ENCODE measurements at places on chromosomes 5 and 9.

DNA sequence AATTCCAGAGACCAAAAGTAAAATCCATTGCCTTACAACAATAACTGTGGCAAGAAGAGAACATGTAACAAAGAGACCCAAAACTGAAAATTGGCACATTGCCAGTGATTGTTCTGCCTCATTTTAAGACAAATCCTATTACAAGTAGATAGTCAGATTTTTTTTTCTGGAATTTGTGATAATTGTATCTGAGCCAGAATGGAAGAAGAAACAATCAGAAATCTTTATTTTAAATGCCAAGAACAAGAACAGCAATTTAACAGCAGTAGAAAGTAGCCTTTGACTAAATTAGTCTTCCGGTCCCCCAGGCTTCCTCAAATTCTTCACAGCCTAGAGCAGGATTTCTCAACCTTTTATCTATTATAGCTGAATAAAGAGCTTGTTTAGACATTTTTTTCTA lies 106.7 kb upstream of the PTPN3 start:
- no peak for DNase-seq

- no peak for DNase-seq
Observed at GRCh38 chr5:145062280-145063062, 772.7 kb downstream of the PRELID2 start.

- DNase-seq: no peak
Observed at GRCh38 chr9:126611193-126611591, 2.5 kb upstream of the LMX1B start.

GRCh38 chr5:54159153-54159892 lies 151.1 kb downstream of the ARL15 start:
- no peak for DNase-seq

DNA sequence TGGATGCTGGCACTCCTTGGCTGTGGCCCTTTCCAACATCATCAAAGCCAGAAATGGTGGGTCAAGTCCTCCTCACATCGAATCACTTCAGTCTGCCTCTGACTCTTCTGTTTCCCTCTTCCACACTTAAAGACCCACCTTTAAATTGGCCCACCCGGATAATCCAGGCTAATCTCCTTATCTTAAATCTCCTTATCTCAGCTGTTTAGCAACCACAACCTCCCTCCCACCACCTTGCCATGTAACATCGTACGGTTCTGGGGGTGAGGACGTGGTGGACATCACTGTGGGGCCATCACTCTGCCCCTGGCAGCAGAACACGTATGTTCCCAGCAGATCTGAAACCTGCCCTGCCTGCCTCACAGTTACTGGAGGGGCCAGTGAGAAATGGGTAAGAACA lies 11.5 kb downstream of the IGFBPL1 start:
- DNase-seq: no peak

- DNase-seq: no peak
Observed at GRCh38 chr9:126217797-126218196, 108.8 kb upstream of the MVB12B start.

DNA sequence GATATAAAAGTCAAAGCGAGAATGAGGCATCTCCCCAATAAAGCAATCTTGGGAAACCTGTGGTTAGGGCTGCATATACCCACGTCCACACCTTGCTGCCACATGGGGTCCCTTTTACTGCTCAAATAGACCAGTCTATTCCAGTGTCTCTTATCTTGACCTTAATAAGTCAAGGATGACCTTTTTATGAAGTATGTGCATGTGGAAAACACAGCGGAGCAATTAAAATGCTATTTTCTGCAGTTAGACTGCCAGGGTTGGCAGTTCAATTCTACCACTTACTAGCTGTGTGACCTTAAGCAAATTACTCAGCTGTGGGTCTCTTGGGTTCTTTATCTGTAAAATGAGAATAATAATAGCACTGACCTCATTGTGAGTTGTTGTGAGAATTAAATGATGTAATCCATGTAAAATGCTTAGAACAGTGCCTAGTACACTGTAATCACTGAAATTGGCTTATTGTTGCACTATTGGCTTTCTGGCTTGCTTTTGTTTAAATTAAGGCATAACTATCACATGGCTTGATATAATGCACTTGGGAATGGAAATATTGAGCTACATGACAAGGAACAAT lies 67.8 kb upstream of the HSPB3 start:
- no peak for DNase-seq

- DNase-seq: no peak
Observed at GRCh38 chr5:123882965-123883345, 371.0 kb downstream of the CSNK1G3 start.

GRCh38 chr9:27336829-27337228 lies 39.9 kb upstream of the EQTN start:
- no peak for DNase-seq

DNA sequence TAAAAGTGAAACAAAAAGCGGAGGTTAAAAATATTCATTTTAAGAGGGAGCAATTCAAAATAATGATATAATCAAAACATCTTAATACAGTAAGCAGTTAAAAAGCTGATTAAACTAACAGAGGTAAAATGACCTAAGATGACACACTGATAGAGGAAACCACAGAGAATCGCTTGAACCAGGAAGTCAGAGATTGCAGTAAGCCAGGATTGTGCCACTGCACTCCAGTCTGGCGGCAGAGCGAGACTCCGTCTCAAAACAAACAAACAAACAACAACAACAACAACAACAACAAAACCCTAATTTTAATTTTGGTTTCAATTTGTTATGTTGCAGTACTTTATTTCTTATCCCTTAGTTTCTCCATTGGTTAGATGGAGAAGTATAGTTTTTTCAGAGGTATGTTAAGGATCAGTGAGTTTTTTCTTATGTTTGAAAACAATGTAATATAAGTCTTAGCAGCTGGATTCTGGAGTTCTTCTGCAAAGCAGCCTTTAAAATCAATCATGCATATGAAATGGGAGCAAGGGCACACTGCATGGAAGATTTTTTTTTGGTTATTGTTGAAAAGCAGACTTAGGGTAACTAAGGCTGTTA lies 58.5 kb downstream of the MLANA start:
- no peak for DNase-seq

- DNase-seq: no peak
Observed at GRCh38 chr9:135048758-135049444, 38.6 kb upstream of the OLFM1 start.

DNA sequence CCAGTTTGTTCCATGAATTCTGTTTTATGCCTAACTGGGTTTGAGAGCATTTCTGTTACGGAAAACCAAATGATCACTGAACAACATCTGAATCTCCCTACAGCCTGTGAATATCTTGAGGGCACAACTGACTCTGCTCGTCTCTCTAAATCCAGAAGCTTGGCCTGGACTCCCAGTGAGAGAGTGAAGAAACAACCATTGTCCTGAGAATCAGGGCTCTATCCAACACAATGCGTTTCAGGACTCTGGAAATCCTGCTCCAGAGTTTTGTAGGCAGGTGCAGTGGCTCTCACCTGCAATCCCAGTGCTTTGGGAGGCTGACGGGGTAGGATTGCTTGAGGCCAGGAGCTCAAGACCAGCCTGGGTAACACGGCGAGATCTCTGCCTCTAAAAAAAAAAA lies 7.8 kb upstream of the MVB12B start:
- DNase-seq: no peak

GRCh38 chr9:114382699-114383520 lies 4.9 kb downstream of the AKNA start:
- no peak for DNase-seq

- no peak for DNase-seq
Observed at GRCh38 chr9:105994970-105995369, 300.6 kb downstream of the TMEM38B start.

- no peak for DNase-seq
Observed at GRCh38 chr9:92713528-92713927, 43.6 kb upstream of the IPPK start.

DNA sequence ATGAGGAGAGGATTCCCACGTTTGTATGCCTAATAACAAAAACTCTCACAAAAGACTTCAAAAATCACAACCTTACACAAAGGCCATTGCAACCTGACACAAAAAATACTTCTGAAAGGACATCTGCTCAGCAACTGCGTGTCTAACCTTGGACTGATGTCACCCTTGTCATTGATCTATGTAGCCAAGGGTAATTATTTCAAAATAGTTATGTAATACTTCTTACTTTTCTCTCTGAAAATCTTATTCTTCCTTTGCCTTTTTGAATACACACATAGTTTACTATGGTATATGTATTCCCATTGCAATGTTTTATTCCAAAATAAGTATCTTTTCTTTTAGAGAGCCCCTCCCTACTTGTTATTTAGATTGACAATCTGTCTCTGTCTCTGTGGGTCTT lies 355.3 kb downstream of the MSX2 start:
- DNase-seq: no peak

DNA sequence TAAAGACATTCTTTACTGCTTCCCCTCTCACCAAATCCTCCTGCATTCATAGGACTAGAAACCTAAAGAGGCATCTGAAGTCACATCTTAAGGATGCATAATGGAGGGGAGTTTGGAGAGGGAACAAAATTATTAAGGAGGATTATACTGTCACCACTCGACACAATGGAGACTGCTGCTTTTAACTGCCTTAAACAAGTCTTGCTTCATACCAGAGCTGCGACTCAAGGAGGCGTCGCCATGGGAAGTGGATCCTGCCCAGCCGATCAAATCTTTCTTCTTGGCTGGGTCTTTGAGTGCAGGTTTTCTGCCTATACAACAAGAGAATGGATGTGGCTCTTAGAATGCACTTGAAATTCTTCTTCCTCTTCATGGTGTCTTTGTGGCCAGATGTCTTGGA lies 66.7 kb upstream of the FOXE1 start:
- DNase-seq: no peak

- DNase-seq: no peak
Observed at GRCh38 chr5:160312960-160313727, 780 bp upstream of the CCNJL start.

DNA sequence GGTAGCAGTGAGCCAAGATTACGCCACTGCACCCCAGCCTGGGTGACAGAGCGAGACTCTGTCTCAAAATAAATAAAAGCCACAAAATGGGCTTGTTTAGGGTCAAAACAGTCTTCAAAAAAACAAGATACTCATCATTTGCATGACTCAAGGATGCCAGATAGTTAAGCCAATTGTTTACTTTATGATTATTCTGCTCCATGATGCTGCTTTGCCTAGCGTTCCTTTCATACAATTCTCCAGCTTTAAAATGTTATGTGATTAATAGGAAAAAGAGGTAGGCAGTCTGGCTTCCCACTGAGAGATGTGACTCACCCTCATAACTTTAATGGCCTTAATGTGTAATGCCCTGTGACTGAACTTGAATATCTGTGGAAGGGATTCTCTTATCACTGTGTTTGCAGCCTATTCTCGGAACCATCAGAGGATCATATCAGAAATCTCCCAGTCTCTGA lies 364.6 kb upstream of the TRPC7 start:
- no peak for DNase-seq

- DNase-seq: no peak
Observed at GRCh38 chr9:17003576-17004240, 131.1 kb upstream of the CNTLN start.

GRCh38 chr5:149776361-149777305 lies 46.5 kb downstream of the PPARGC1B start:
- no peak for DNase-seq
